ENCODE measurements at places on chromosomes 3 and 15.

GRCh38 chr15:51750792-51751696 is at the start of gene TMOD2:
TSS of gene TMOD2 (plus strand) at chr15:51751597. CDS start at chr15:51766442, 14,845 bp downstream.
- peak; percentile 26 for DNase-seq

DNA sequence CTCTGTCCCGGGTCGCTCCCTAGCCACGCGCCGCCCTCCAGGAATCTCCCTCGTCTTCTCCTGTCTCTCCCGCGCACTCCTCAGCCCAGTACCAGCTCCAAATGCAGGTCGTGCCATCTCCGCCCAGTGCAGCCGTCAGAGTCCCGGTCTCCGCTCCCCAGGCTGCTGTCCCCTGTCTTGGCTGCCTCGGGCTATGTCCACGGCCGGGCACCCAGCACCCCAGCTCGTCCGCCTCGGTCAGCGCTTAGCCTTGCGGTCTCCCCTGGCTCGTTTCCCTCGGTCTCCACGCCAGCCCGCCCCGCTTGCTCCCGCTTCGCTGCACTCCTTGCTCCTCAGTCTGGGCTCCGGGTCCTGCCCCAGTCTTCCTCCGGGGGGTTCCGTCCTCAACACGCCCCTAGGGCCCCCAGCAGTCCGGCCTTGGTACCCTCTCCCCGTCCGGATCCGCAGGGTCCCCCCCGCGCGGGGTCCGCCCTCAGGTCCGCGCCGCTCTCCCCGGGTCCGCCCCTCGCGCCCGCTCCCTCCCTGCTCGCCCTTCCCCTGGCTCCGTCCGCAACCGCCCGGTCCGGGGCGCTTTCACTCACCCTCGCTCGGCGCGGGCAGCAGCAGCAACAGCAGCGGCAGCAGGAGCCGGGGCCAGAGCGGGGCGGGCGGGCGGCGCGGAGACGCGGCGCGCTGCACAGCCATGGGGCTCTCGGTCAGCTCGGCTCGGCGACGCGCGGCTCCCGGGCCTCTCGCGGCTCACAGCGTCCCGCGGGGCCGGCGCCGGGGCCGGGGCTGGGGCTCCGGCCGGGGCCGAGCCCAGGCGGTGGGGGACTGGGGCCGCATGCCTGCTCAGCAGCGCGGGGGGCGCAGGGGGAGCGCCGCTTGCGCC is 462 bp downstream of the IGDCC3 start:
- DNase-seq = no peak

GRCh38 chr3:39972508-39972907 is 163.1 kb downstream of the MYRIP start:
- DNase-seq = no peak

GRCh38 chr3:57733790-57734189 is 22.3 kb upstream of the SLMAP start:
- no peak for DNase-seq

DNA sequence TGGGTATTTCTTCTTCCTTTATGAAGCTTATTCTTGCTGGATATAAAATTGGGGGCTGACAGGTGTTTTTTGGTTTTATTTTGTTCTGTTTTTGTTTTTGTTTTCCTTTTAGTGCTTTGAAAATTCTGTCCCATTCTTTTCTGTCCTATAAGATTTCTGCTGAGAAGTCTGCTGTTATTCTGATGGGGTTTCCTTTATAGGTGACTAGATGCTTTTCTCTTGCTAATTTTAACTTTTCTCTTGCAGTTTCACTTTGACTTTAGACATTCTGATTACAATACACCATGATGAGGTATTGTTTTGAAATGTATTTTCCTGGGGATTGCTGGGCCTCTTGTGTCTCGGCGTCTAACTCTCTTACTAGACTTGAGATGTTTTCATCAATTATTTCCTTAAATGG is 22.8 kb downstream of the TTC14 start:
- DNase-seq = no peak

Measured in CD4-positive, alpha-beta T cell treated with Interferon alpha-2 for 1 hour (primary cell).